Umbilical cord (tissue), 2 donors: ENCODE measurements at places on chromosomes 13 and 19.

DNA sequence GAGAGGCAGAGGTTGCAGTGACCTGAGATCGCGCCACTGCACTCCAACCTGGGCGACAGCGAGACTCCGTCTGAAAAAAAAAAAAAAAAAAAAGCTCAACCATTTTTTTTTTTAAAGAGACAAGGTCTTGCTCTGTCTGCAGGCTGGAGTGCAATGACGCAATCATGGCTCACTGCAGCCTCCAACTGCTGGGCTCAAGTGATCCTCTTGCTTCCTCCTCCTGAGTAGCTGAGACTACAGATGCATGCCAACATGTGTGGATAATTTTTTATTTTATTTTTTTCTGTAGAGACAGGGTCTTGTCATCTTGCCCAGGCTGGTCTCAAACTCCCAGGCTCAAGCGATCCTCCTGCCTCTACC is 10.3 kb downstream of the EHD2 start:
- DNase-seq: peak; percentile 95

GRCh38 chr19:35905178-35905727 is 2.8 kb downstream of the TYROBP start:
- DNase-seq: peak; percentile 31

DNA sequence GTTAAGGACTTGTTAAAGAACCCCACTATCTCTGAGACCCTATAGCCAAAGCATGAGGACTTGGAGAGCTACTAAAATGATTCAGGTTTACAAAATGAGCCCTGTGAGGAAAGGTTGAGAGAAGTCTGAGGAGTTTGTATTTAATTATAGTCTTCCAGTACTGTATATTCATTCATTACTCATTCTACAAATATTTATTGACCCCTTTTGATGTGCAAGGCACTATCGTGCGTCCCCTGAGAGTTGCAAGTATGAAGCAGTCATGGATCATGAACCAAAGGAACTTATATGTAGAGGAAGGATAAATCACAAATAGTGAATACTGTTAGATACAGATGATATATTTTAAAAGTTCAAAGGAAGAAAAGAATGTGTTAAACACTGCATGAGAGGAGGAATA is 84.4 kb downstream of the DNAJC15 start:
- no peak for DNase-seq

GRCh38 chr13:50635504-50635903 is 208.0 kb downstream of the DLEU7 start:
- peak; percentile 73 for DNase-seq

GRCh38 chr13:67438465-67438864 is 208.3 kb upstream of the PCDH9 start:
- DNase-seq: no peak

DNA sequence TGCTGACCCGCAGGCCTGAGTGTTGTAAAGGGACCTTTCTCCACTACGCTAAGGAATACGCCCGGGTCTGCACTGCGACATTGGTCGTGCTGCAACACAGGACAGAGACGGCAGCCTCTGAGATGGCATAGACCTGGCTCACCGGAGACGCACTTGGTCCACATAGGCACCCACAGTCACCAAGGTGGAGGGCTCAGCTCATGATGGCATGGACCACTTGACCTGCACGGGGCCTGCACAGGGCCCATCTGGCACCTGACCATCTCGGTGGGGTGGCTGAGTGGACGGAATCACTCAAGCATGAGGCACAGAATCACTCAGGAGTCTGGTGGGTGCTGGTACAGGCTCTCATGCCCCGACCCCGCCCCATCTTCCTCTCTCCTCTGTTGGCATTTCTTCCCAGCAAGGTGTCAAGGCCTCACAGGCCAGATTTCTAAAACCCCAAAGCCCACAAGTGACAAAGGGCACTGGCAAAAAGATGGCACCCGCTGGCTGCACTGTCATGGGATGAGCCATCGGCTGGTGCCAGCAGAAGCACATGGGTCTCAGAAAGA is 45.9 kb downstream of the TSHZ3 start:
- DNase-seq: no peak

GRCh38 chr13:101996954-101997353 is 404.9 kb downstream of the FGF14 start:
- DNase-seq: no peak

DNA sequence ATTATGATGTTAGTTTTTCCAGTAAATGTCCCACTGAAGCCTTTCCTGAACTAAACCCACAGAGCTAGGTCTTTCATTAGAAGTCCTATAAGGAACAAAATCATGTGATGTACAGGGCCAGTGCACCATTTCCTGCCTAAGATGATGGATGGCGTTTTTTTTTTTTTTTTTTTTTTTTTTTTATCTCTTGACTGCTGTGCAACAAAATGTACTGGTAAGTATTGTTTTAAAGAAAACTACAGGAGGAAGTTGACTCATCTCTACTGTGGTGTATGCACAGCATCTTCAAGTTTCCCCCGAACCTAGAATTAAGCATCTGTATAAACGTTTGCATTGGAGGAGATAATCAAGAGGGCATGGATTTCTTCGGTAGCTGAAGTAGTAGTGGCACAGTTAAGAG is 197.5 kb downstream of the NBEA start:
- no peak for DNase-seq

DNA sequence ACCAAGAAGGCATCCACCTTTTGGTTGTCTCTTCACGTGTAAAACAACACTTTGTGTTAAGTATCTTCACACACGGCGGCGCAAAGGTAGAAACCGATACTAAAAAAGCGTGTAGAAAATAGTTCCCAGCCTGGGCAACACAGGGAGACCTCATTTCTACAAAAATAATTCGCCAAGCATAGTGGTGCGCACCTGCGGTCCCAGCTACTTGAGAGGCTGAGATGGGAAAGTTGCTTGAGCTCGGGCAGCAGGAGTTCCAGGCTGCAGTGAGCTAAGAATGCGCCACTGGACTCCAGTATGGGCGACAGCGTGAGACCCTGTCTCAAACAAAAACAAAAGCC is 573 bp upstream of the ERCC5 start:
- DNase-seq: no peak

DNA sequence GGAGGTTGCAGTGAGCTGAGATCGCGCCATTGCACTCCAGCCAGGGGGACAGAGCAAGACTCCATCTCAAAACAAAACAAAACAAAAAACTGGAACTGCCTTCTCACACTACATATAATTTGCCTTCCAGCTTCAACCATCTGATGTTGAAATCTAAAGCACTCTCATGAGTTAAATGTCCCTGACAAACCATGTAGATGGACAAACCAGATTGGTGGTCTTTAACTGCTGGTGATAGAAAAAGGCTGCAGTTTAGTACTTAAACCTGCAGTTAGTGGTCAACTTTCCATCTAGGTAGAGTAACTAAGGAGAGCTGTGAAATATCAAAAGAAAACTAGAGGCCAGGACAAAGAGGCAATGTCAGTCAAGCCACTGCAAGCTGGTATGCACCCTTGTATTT is 5.8 kb upstream of the C19orf84 start:
- no peak for DNase-seq

DNA sequence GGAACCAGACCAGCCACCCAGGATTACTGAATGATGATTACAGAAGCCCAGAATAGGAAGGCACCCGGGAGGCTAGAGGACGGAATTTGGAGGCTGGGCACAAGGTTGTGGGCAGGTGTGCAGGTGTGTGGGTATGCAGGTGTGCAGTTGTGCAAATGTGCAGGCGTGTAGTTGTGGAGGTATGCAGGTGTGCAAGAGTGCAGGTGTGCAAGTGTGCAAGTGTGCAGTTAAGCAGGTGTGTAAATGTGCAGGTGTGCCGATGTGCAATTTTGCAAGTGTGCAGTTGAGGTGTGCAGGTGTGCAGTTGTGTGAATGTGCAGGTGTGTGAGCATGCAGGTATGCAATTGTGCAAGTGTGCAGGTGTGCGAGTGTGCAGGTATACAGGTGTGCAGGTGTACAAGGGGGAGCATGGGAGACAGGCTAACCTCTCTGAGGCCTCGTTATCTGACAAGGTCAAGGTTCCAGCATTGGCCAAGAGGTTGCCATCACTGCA is 131.8 kb downstream of the KCTD15 start:
- DNase-seq: no peak

- peak; percentile 92 for DNase-seq
Measured at GRCh38 chr19:34171877-34172660, at the start of gene LSM14A. Gene LSM14A (plus strand): TSS chr19:34172504. CDS start chr19:34172643, 139 bp downstream.

DNA sequence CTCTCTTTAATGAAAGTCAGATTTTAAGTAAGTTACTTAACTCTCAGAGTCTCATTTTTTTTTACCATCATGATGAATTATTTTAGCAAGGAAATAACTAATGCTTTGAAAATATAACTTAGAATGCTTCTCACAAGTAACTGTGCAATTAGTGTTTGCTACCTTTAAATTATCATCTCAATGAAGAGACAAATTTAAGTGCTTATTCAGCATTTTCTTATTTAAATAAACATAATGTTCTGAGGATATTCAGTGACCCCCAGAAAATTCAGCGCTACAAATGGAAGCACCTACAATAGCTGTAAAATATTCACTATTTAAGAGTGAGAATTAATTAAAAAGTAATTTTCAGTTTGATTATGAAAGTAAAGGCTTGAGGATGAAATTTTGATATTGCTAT is 527.2 kb downstream of the SLITRK1 start:
- DNase-seq: no peak

- DNase-seq: no peak
Measured at GRCh38 chr19:5738423-5738822, 18.0 kb downstream of the CATSPERD start.

DNA sequence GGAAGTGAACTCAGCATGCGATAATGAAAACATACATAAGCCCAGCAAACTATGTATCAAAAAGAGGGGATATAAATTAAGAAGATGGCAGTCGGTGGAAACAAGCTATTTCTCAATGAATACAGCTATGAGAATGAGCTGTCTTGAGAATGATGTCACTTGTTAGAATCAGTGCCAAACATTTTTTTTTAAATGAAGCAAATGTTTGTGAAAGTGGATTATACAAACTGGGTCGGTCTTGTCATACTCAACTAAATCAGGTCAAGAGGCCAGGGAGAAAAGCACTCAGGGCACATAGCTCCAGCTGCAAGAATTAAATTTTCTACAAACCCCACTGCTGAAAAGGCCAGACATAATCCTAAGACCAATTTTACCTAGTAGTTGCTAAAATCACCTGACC is 1048.4 kb downstream of the SLITRK1 start:
- peak; percentile 2 for DNase-seq

DNA sequence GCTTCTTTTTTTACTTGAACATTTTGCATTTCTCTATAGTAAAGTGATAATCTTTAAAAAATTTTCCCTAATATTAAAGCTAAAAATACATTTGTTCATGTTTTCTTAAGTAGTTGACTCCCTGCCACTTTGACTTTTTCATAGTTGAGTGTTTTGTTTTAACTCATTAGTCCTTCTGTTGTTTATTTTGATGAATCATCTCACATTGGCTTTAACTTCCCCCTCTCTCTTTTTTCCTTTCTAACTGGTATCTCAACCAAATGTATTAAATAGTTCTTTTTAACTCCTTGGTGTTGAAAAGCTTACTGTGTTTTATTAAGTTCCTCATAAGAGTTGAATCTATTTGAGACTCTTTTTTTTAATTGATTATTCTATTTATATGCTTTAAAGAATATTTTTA is 2.8 kb downstream of the TNFSF13B start:
- DNase-seq: no peak

GRCh38 chr13:54593504-54593903 is 1564.9 kb downstream of the OLFM4 start:
- no peak for DNase-seq

GRCh38 chr13:77291774-77292173 is 35.1 kb downstream of the MYCBP2 start:
- DNase-seq: no peak

DNA sequence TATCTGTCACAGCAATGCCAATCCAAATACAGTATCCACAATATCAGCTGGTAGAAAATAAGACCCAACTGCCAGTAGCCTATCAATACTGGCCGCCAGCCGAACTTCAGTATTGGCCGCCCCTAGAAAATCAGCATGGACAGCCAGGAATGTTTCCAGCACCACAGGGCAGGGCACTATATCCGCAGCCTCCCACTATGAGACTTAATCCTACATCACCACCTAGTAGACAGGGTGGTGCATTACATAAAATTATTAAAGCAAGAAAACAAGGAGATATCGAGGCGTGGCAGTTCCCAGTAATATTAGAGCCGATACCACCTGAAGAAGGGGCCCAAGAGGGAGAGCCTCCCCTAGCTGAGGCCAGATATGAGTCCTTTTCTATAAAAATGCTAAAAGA is 111.3 kb downstream of the ZNF486 start:
- no peak for DNase-seq

- DNase-seq: no peak
Measured at GRCh38 chr19:43760941-43761340, 6.2 kb upstream of the SMG9 start.

DNA sequence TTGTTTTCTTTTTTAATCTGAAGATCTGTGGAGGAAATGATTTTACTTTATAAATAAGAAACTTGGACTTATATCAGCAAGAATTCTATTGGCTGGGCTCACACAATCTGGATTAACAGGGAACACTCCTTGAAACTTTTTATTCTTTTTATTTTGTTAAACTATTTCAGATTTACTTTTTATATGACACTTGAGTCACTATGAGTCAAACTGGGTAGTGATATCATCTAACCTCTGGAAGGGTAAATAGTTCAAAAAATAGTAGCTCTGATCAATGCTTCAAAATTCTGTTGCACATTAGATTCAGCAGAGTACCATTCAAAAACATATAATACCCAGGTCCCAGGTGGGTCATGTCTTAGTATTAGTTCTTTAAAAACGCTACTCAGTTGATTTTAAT is 55.1 kb upstream of the NBEA start:
- no peak for DNase-seq

DNA sequence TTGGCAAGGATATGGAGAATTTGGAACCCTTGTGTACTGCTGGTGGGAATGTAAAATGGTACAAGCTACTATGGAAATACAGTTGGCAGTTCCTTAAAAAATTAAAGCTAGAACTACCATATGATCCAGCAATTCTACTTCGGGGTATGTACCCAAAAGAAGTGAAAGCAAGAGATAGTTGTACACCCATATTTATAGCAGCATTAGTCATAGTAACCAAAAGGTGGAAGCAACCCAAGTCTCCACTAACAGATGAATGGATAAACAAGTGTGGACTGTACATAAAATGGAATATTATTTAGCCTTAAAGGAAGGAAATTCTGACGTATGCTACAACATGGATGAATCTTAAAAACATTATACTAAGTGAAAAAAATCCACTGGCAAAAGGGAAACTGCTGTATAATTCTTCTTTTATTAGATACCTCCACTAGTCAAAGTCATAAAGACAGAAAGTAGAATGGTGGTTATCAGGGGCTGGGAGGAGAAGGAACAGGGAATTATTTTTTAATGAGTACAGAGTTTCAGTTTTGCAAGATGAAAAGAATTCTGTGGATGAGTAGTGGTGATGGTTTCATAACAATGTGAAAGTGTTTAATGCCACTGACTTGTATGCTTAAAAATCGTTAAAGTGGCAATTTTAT is 141.6 kb downstream of the RXFP2 start:
- no peak for DNase-seq

- no peak for DNase-seq
Measured at GRCh38 chr19:8459095-8459494, 14.3 kb downstream of the HNRNPM start.
